Stimulated activated CD8-positive, alpha-beta memory T cell treated with anti-CD3 and anti-CD28 coated beads, Interleukin-15, amount 100 ng/mL, for 24 hours (primary cell): ENCODE measurements at places on chromosomes 13 and 19.

DNA sequence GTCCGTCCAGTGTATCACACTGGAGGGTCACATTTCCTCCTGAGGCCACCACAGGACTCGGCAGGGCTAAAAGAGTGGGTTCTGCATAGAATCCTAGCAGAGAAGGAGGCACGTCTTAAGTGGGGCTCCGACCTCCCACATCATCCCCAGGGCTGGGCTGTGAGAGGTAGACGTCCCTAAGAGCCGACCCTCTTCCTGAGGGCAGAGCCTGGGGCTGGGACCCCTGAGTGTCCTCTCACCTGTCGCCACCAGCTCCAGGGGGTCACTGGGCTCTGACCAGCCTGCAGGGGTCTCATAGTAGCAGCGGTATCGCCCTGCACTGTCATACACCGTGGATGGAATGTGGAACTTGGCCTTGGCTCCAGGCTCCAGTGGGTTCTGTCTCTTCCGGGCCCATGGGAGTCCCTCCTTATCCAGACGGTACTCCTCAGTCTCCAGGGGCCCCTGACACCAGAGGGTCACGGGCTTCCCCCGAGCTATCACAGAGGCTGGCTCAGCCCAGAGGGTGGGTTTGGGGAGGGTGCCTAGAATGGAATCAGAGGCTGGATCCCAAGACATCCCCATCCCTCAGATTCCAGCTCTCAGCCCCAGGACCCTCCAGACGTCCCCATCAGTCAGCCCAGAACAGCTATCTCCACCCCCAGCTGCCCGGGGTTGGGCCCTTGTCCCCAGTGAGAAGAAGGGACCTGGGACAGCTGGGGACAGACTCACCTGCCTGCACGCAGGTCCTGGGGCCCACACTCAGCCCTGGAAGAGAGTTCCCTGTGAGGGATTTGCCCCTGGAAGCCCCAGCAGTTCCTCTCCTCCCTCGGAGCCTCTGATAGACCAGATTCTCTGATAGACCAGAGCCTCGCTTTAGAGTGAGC is 590 bp downstream of the LILRB5 start:
- no peak for DNase-seq

GRCh38 chr19:51431124-51431523 is 13.7 kb upstream of the SIGLEC10 start:
- DNase-seq, result no peak

DNA sequence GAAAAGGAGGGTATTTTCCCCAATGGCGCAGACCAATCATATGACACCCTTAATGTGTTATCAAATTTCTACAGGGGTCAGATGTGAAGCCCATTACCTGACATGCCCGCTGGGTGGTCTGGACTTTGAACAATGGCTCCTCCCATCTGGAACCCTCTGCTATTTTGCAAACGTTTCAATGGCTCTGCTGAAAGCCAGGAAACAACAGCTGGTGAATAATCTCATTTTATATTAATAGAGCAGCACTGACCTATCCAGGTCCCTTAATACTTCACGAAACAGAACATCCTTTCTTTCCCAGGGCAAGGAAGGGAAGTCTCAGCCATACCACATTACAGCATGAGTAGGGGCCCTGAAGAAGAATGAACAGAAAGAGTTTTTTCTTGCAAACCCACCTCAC is 20.3 kb upstream of the KPNA3 start:
- no peak for DNase-seq

GRCh38 chr13:114007566-114007965 is 33.7 kb upstream of the C13orf46 start:
- DNase-seq, result no peak

GRCh38 chr19:49506575-49507105 is 5.8 kb upstream of the FCGRT start:
- DNase-seq, result peak; percentile 41

DNA sequence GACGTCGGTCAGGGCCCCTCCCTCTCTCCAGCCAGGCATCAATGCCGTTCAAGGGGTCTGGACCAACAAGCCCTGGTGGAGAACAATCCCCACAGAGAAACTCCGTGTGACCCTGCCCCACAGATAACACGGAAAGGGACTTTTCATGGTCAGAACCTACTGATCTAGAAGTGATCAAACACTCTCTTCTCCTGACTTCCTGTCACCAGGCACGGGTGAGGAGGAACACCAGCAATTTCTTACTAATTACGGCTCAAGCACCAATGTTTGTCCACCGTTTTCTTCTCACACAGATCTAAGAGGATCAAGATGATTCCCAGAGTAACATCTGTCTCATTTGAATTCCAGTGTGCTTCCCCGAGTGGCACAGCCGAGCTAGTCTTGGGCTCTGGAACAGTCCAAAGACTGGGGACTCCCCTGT is 11.8 kb downstream of the RASA3 start:
- no peak for DNase-seq

GRCh38 chr19:40370997-40371801 is 18.8 kb downstream of the HIPK4 start:
- no peak for DNase-seq

- DNase-seq, result no peak
These were observed at the start of gene GAS6 for GRCh38 chr13:113863524-113864272. Gene GAS6, minus strand, starts transcription at chr13:113864076. Its CDS starts 156 bp downstream, at chr13:113863920.

- no peak for DNase-seq
These were observed 30.2 kb upstream of the CD33 start for GRCh38 chr19:51194527-51195315.

DNA sequence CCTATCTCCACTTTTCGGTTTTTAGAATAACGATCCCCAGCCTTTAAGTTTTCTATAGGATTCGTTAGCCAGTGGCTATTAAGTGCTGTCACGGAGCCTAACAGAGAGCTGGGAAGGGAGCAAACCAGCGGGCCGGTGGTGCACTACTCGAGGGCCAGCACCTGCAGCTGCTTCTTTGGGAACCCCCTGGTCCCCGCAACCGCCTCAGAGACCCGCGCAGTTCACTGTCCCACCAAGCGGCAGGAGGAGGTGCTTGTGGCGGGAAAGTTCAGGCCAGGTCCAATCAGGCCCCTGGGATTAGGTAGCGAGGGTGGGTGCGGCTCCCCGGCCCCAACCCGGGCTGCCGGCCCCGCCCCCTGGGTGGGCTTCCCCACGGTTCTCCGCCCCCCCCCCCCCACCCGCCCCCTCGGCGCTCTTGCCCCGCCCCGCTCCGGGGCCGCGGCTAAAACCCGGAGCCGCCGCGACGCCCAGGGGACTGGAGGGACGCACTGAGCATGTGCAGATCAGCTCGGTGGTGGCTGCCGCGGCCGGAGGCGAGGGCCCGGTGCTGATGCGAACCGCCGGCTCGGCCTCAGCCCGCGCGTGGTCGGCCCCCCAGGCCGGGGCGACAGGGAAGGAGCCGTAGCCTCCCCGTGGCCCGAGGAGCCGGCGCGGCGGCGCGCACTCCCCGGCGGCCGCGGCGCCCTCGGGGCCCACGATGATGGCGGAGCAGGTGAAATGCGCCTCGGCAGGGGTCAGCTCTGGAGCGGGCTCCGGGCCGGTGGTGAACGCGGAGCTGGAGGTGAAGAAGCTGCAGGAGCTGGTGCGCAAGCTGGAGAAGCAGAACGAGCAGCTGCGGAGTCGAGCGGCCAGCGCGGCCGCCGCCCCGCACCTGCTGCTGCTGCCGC is at the start of gene SLAIN1:
SLAIN1 (plus strand) TSS at position 471 of the 887 bp plus-strand sequence; CDS start at position 698, 227 bp downstream.
- DNase-seq, result peak; percentile 52

DNA sequence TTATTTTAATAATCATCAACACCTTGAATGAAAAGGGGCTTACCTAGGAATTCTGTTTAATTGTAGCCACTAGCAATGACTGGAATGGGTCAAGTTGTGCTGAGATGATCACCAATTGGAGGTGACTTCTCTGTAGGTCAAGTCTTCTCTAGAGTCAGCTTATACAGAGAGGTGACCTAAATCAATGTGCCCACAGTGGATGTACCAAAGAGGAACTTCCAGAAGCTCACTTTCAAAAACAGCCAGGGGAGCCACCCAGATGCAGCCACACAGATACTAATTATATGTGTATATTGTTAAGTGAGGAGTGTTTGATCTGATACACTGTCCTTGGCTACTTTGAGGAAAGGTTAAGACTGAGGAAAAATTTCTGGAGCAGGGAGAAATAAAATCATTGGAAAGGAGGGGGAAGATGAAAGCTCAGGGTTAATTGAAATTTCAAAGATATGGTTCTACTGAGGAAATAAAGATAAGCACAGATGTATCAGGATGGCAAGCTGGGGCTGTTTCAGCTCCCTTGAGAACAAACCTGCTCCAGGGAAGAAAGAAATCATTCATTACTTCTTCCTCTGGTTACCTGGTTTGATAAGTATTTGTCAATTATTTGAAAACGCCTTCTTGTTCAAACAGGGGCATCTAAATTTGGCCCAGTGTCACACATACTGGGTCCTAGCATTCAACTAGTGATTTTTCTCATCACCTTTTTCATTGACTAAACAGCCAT is 5.1 kb downstream of the GPR183 start:
- DNase-seq, result no peak

DNA sequence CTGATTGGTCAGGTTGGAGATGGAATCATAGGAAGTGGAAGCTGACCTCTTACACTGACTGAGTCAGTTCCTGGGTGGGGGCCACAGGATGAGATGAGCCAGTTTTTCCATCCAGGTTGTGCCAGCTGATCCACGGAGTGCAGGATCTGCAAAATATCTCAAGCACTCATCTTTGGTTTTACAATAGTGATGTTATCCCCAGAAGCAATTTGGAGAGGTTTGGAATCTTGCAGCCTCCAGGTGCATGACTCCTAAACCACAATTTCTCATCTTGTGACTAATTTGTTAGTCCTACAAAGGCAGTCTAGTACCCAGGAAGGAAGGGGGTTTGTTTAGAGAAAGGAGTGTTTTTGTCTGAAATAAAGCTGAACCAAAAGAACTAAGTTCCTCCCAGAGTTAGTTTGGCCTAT is 212.8 kb downstream of the SLITRK6 start:
- DNase-seq, result no peak

DNA sequence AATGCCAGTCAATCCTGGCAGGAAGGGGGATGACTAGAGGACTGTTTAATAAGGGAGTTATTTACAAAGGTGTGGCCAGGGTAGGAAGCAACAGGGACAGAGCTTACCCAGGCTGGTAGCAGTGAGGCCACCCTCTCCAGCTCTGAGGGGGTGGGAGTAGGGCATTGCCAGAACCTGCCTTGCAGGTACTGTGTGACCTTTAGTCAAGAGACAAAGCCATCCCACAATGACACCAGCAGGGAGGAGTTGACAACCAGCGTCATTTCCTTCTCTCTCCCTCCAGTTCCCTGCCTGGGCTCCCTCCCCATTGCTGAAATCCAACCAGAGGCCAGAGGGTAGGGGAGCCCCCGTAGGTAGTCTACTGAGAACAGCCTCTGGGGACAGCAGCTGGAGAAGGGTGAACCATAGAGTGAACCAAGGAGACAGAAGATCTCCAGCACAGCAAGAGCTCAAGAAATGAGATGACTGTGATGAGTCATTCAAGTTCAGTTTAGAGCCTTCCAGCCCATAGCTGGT is 33.3 kb upstream of the SPATA13 start:
- DNase-seq, result no peak

- no peak for DNase-seq
These were observed 403.0 kb downstream of the LMO7 start for GRCh38 chr13:76038920-76039716.

- DNase-seq, result no peak
These were observed 104.9 kb downstream of the HSPH1 start for GRCh38 chr13:31056644-31057271.

GRCh38 chr13:97999653-98000052 is 46.2 kb downstream of the IPO5 start:
- DNase-seq, result no peak

GRCh38 chr19:45772130-45772840 is 3.2 kb upstream of the SIX5 start:
- DNase-seq, result no peak

DNA sequence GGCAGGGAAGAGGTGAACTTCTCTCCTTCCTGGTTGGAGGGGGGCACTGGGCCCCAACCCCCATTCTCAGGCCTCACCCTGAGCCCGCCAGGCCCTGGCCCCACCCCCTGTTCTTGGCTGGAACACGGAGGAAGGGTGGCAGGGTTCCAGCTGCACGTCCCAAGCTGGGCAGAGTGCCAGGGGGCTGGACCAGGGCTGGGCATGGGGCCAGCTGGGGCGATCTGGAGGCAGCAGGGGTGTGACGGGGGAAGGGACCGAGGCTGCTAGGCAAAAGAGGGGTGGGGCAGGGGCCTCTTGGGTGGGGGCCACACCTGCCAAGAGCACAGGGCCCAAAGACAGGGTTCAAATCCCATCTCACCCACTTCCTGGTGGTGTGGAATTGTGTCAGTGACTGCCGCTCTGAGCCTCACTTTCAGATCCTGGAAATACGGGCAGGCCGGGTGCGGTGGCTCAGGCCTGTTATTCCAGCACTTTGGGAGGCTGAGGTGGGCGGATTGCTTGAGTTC is 2.2 kb downstream of the HIF3A start:
- no peak for DNase-seq

DNA sequence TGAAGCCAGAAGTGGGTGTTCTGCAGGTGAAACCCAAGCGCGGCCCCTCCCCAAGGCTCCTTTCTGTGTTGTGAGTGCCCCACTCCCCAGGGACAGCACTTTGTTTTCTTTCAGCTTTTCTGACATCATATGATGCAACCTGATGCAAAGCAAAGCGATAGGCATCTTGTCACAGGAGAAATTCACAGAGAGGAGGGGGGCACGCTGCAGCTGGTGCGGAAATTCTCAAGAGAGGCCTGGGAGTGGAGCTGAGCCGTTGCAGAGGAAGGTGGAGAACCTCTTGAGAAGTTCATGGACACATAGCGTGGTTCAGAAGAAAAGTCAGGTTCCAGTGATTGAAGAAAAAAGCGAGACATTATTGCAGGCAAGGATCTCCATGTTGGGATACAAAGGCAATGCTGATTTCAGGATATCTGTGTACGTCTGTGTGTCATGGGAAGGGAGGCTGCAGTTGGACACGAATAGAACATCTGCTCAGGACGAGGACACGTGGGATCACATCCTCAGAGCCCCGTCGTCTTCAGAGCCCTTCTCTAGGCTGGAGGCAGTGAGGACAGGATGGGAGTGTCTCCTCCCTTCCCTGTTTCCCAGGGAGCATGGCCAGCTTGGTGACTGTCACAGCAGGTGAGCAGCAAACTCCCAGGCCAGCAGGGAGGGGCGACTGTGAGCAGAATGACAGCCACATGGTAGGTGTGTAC is 79.2 kb downstream of the IRS2 start:
- no peak for DNase-seq

GRCh38 chr13:91155512-91156114 is 191.9 kb upstream of the MIR17HG start:
- DNase-seq, result no peak

DNA sequence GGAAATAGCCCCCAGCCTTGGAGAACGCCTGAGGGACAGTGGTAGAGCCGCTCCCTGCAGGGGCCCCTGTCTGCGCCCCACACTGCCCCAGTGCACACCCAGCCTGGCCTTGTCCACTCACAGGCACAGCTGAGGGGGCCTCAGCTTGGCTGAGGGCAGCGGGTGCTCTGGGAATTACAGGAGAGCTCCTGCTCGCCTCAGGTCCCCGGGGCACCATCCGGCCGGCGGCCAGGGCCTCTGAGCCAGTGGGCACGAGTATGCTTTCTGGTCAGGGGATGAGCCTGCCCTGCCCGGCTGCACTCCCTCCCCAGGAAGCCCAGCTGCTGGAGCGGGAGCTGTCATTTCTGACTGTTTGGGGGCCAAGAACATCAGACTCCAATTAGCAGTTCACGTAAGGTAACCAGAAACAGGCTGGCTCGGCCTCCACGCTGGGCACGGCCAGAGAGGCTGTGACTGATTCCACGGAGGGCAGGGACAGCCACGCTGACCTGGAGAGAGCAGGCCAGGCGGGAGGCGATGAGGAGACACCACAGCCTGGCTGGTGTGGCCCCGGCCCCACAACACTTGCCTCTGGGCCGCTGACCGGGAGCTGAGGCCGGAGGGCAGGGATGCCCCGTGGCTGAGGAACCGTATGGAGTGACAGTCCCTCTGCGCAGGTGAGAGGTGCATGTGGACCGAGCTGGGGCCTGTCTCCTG is 15.4 kb downstream of the CEBPG start:
- no peak for DNase-seq
